ENCODE measurements at places on chromosomes 7 and 10.

DNA sequence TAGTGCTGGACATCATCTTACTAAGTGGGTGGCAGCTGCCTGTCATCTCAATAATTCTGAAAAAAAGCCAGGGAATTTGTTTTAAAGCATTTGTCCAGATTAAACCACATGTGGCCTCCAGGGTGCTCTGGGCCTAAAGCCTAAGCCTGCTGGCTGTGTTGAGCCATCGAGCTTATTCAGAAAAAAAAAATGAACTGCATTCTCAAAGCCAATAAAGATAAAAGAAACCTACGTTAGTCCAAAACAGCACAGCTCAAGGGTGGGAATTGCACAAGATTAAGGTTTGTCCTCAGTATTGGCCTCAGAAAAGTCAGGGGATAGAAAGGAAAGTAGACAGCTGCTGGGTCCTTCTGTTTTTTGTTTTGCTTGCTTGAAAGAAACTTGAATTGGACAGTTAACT is 22.6 kb upstream of the PRTFDC1 start:
- no peak for DNase-seq

- peak; percentile 70 for DNase-seq
Observed at GRCh38 chr7:151754142-151754590, 122.7 kb downstream of the PRKAG2 start.

- no peak for DNase-seq
Observed at GRCh38 chr7:151711906-151712809, 164.8 kb downstream of the PRKAG2 start.

DNA sequence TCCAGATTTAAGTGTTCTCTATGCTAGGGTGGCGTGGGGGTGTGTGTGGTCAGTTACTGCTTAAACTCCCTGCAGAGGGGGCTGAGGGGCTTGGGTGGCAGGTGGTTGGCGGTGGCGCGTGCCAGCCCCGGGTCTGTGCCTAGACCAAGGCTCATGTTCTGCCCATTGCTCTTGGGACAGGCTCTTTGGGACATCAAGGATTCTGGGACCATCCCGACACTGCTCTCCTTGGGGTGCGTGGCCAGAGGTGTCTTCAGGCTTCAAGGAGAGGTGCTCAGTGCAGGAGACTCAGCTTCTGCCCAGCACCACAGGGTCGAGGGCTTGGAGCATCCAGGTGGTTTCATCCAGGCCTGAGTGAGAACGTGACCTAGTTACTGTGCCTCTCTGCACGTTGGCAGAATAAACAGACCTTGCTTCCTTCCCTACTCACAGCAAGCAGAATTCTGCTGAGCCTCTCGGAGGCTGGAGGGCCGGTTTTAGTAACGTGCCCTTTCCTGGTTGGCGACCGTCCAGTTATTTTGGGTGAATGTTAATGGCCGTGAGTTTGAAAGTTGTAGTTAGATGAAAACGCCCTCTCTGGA is 39.9 kb downstream of the CAMK1D start:
- no peak for DNase-seq

GRCh38 chr10:94490789-94491039 is 54.9 kb upstream of the HELLS start:
- DNase-seq, result no peak

DNA sequence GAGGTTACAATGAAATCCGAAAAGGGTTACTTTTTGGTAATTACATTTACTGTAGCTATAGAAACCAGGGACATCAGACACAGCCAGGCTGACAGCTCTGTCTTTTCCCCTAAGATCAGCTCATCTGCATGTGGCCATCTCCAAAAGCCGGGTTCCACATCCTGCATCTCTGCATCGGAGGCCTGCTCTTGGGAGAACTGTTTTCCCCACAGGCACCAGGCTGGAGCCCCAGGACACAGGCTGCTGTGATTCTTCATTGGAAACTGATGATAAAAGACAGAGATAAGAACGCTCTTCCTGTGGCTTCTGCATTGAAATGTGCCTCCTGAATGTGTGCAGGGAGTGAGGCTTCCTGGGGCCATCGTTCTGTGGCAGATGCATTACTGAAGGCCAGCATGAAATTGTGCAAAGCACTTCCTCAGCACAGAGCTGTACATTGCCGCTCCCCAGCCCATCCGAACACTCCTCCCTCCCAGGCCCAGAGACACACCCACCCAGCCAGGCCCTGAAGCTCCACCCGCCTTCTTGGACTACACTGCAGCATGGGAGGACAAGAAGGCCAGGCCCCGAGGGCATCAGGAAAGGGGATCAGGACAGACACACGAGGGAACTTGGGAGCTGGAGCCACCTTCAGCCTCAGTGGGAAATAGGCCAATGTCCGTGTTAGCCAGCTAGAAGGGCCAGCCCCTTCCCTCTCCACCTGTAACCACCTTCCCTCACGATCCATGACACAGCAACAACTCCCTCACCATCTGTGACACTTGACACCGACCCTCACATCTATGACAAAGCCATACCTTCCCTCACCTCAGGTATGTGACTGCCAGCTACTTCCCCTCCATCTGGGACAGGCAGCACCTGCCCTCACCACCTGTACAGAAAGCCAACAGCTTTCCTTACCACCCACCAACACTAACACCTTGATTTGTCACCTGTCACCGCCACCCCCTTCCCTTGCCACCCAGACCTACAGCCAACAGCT is 113.2 kb downstream of the GRID1 start:
- DNase-seq, result no peak

- DNase-seq, result no peak
Observed at GRCh38 chr7:46630031-46630430, 709.0 kb upstream of the IGFBP3 start.

GRCh38 chr7:130970696-130971095 is 236.7 kb upstream of the KLF14 start:
- DNase-seq, result no peak

GRCh38 chr7:102279537-102280400 is 6.9 kb upstream of the SH2B2 start:
- DNase-seq, result peak; percentile 87

- DNase-seq, result no peak
Observed at GRCh38 chr10:116744163-116744753, 1.9 kb upstream of the HSPA12A start.

GRCh38 chr10:98260752-98261151 is 7.2 kb downstream of the LOXL4 start:
- DNase-seq, result no peak

DNA sequence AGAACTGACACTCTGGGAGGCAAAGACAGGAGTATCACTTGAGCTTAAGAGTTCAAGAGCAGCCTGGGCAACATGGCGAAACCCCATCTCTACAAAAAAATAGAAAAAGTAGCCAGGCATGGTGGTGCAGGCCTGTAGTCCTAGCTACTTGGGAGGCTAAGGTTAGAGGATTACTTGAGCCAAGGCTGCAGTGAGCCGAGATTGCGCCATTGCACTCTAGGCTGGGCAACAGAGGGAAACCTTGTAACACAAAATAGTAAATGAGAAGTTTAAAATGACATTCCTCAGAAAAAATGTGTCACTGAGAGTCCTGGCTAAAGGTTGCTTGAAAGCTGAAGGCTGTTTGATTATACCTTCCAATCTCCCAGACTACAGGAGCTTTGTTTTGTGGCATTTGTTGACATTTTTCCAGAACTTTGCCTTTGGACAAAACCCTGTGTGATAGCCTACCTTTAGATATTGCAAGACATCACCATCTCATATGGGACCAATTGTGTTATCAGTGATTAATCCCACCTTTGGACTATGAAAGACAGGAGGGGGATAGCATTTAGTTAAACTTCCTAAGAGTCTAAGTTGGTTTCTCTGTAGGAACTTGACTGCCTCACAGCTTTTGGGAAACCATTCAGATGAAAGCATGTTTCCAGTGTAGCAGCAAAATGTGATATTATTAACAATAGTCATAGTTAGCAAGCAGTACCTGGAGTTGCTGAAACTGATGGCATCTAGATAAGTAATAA is 5.3 kb downstream of the TNKS2 start:
- no peak for DNase-seq

DNA sequence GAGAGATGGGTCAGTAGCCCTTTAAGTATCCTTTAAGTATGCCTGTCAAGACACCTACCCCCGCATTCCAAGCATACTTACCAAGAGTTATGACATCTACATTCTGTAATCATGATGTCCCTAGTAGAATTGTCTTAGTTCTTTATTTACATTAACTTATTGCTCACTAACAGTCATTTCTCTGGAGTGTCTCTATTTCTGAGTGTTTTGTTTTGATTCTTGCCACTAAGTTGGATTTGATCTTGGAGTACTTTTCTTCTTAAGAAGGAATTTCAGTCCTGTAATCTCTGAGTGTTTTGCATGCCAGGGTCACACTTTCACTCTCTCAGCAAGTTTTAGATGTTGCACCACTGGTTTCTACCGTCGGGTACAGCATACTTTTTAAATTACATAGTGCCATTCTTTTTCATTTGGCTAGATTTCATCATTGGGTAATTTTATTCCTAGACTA is 1053.9 kb downstream of the KCNMA1 start:
- DNase-seq, result no peak

DNA sequence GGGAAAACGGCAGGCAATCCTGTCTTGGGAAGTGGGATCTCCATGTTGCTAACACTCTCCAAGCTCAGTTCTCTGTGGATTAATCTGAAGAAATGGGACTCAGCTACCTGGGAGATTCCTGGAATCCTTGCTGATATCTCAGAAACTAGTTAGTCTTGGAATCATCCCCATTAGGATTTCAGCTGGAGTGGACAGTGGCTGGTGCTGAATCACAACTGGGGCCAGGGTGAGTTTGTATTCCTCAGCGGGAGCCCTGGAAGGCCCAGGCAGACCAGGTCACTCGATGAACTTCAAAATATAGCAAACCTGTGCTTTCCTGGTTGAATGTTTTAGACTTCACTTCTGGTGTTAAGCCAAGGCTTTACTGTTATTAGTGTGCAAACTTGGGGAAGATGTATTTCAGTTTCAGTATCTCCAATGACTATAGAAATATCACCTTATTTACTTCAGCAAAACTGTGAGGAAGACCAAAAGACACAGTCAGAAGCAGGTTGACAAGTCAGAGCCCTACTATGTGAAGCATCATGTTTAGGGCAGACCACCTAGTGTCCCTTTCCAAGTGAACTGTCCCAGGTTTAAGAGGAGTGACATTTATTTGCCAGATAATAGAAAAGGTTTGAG is 126.1 kb downstream of the AOAH start:
- no peak for DNase-seq

GRCh38 chr7:28684650-28685241 is 272.4 kb downstream of the CREB5 start:
- DNase-seq, result peak; percentile 27

GRCh38 chr7:39306016-39306570 is 260.1 kb upstream of the YAE1 start:
- DNase-seq, result no peak

GRCh38 chr10:79127151-79127961 is 58.6 kb downstream of the ZMIZ1 start:
- DNase-seq, result no peak

DNA sequence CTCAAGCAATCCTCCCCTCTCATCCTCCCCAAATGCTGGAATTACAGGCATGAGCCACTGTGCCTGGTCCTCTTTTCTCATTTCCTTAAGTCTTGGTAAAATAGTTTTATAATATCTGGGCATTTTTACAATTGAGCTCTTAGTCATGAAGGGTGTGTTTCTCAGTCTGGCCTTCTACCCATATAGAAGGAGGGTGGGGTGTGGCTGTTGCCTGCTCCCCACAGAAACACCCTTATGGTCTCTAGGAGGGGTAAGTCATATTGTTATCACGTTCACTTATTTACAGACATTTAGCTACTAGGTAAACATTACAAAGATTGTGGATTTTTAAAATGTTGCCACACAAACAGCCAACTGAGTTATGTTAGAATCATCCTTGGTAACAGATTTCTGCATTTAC is 6.7 kb upstream of the OTUD1 start:
- DNase-seq, result no peak

GRCh38 chr7:195830-196128 is 3.4 kb downstream of the FAM20C start:
- no peak for DNase-seq

DNA sequence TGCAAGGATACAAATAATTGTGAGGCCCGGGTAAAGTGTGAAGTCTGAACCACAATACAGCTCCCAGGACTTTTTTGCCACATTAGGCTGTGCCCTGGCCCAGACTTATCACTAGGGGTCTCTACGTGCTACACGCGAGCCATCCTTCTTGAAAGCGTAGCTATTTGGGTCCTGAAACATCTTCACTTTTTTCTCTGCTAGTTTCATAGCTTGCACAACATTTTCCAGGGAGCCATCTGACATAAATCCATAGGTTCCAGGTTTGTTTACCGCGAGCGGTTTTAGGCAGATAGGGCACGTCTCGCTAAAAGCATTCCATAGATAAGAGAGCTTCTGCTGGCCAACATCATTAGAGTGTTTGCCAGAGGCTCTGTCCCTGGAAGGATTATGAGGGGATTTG is 226.5 kb downstream of the RPS24 start:
- DNase-seq, result no peak

GRCh38 chr10:59240582-59241183 is 64.2 kb downstream of the PHYHIPL start:
- DNase-seq, result peak; percentile 9

DNA sequence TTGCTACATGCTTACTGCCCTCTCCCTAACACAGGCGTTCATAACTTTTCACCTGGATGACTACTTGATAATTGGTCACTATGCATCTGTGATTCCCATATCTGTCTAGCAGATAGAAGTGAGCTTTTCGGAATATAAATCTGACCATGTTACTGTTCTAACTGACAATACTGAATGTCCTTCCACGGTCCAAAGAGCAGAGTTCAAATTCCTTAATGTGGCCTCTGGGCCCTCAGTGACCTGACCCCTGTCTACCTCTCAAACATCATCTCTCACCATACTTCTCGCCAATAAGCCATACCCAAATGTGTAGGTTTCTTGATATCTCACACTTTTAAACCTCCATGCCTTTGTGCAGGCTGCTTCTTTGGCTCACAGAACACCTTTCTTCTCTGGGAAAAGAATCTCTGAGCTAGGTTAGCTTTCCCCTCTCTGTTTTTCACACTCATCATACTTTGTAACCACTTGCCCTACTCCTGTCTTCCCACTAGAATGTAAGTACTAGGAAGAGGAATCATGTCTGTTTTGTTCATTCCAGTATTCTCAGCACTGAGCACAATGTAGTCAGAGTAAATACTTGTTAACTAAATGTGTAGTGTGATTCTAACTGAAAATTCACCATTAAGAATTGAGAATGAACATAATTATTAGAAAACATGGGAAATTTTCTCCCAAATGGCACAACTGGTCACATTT is 39.2 kb upstream of the LRRC17 start:
- no peak for DNase-seq

GRCh38 chr10:68221196-68221595 is 10.7 kb downstream of the ATOH7 start:
- no peak for DNase-seq

- DNase-seq, result no peak
Observed at GRCh38 chr10:8677642-8678041, 623.2 kb downstream of the GATA3 start.

DNA sequence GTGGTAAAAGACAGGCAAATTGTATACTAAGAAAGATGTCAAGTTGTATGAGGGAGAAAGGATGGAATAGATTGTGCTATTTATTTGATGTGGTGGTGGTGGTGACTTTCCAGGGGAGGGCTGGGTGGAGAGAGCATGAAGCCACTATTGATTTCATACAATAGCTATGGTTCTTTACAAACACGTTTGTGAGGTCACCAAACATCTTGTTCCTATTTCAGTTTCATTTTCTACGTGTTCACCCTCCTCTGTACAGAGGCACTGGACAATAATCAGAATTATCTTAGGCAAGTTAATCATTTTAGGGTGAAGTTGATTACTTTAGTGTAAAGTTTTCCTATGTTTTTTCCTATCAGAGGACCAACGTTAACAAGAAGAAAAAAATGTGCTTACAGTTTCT is 10.3 kb upstream of the CNTNAP2 start:
- DNase-seq, result no peak

GRCh38 chr7:156496363-156496769 is 144.2 kb upstream of the RNF32 start:
- no peak for DNase-seq

GRCh38 chr7:19619122-19619521 is 89.7 kb downstream of the POLR1F start:
- DNase-seq, result no peak
